ENCODE measurements at places on chromosomes 7 and 10.

- peak; percentile 24 for DNase-seq
These were observed 175.4 kb downstream of the AUTS2 start for GRCh38 chr7:69773535-69774225.

GRCh38 chr7:69864274-69864673 lies 266.0 kb downstream of the AUTS2 start:
- peak; percentile 40 for DNase-seq

- DNase-seq, result peak; percentile 48
These were observed 91.6 kb downstream of the AMPH start for GRCh38 chr7:38539477-38540081.

DNA sequence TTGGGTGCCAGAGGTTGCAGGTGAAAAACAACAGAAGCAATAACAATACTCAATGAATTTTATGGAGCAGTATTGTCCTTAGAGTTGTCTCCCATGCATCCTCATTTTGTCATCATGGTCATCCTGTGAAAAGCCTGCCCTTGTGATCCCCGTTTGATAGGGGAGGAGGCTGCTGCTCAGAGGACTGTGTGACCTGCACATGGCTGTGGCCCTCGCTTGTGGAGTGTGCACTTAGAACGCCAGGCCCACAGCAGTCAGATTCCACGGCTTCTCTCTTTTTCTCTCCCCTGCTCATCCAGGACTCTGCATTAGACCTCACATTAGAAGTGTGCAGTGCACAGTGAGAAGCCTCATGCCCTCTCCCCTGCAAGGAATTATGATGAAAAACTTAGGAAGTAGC lies 491.1 kb upstream of the KLF6 start:
- DNase-seq, result no peak

All from fibroblast of mammary gland (primary cell).